ENCODE measurements at places on chromosomes 5 and 9. TPM values are rescaled to one million over a fixed set of nuclear protein-coding genes. Genes with fewer than 3 reads are reported as not detected.
A peak's percentile ranks its signal among the peaks of the same experiment; 100 is the strongest.

DNA sequence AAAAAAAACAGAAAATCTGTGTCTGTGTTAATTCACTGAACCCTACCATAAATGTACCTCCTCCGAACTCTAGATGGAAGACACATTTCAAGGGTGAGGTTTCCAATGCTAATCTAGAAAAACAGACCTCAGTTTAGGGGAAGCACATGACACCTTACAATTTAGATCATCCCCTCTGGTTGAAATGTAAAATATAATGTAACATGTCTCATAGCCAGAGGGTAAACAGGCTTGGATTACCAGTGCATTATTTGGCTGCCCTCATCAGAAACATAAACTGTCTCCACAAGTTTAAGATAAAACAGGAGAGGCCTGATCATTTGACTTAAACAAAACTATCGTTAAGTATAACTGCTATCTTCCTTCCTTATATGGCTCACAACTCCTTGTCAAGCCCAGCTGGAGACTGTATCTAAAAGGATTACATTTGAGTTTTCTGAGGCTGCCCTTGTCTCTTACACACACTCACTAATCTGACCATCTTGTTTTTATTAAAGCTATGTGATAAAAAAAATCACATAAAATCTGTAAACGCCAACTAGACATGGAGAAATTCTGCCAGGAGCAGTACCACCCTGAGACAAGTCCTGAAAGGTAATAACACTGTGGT, 105.7 kb downstream of the LURAP1L start:
- no peak for DNase-seq

The TMEM232 gene
- total RNA-seq = 1.8 TPM

DNA sequence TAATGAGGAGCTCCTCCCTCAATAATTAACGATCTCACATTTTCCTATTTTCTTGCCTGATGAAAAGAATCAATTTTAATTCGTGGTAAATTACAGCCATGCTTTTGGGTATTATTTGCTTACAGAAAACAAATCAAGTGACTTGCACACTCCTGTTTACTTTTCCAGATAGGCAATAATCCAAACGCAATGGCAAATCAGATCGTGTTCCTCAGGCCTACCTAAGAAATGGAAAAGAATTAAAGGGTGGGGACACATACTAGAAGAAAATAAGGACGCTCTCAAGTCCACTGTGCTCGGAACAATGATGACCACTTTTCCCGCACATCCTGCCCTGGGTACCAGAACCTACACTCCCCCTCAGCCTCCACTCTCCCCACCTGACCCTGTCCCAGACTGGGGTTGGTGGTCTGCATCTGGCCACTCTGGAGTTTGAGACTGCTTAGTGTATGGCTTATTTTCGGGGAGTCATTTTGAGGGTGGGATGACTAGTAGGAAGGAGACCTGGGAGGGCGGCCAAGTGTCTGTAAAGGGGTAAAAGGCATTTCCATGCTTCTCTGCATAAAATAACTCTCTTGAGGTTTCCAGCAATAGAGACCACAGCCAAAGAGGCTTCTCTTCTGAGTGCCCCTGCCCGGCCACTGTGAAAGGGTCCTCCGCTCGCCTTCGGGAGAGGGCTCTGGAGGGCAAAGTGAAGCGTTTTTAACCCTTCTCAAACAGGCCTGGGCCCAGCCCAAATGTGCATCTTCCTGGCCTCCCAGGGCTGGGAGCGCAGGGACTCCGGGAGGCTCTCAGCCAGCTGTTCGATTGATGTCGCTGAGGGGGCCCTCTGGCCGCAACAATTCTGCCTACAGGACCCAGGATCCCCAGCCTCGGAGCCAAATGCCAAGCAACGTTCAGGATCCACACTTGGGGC, 4.5 kb upstream of the OTP start:
- no peak for DNase-seq

The SLC22A4 gene
- total RNA-seq = 0.49 TPM

GRCh38 chr9:128552744-128553440, 505 bp downstream of the SPTAN1 start:
- peak; percentile 79 for DNase-seq

DNA sequence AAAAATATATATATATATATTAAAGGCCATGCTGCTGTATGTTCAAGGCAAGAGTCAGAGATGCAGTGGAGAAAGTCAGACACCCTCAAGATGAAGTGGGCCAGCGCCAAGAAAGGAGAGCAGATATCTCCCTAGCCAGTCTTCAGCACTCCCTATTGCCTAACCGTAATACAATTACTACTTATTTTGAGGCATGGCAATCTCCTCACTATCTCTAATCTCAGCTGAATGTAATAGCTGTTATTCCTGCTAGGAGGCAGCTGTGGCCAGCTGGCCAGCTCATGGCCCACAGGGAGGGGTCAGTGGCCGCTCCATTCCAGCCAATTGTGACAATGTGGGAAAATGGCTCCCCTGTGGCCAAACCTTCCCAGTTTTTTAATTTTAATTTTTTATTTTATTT, 87.5 kb upstream of the FBXW11 start:
- peak; percentile 55 for DNase-seq

DNA sequence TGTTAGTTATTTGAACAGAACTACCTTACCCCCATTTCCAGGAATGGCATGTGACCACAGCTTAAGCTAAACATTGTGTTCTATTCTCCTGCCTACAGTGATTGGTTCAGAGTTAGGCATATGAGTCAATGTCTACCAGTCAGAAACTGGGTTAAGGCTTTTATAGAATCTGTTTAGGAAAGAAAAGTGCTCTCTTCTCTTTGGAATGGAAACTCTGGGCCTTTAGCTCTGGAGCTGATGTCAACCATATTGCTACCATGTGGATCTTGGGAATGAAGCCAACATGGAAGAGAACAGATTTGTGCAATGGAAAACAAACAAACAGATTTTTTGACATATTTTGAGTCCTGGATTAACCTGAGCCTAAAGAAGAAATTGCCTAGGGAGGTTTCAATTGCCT, 488.9 kb upstream of the TNC start:
- no peak for DNase-seq

The FOXD4L4 gene
- total RNA-seq = not detected

- no peak for DNase-seq
These were observed 11.8 kb downstream of the ADAMTSL1 start for GRCh38 chr9:18485714-18486113.

- DNase-seq = no peak
These were observed 13.8 kb upstream of the PLCXD3 start for GRCh38 chr5:41524174-41524573.

GRCh38 chr5:149415066-149415967, 36.2 kb upstream of the IL17B start:
- peak; percentile 74 for DNase-seq

The CTXN3 gene
- total RNA-seq = not detected

- DNase-seq = no peak
These were observed 1785.9 kb upstream of the WWC1 start for GRCh38 chr5:166505544-166505943.

DNA sequence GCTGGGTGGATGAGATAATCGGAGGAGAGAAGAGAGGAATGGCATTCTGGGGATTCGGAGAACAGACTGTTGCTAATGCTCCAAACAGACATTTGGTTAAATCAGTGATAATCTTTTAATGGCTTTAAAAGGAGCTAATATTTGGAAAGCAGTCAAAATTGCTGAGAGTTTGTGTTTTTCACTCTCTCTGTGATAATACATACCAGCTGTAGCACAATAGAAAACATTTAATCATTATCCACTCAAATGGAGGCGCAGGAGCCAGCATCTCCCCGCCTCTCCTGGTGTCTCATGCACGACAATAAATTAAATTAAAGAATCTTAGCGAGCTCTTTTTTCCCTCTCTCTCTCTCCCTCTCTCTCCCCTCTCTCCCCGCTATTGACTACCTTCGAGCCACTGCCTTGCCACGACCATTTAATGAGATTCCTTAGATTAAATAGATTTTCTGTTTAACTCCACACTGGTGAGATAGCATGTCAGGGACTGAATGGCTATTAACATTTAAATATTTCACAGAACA, 268.6 kb upstream of the MVB12B start:
- peak; percentile 33 for DNase-seq

The THBS4 gene
- total RNA-seq = 68.8 TPM

- no peak for DNase-seq
These were observed 144.0 kb upstream of the RPS23 start for GRCh38 chr5:82422001-82422740.

The HMMR gene
- not detected for total RNA-seq

DNA sequence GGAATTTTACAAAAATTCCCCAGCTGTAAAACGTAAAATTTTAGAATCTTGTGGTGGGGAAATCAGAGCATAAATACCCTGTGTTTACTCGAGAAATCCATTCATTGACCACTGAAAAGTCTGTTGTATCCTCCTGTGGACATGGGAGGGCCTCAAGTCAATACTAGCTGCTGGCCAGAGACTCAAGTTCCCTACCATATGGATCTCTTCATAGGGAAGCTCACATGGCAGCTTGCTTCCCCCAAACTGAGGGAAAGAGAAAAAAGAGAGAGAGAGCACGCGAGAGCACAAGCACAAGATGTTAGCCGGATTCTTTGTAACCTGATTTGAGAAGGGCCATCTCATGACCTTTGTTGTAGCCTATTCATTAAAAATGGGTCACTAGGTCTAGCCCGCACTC, 591.9 kb downstream of the LRRC70 start:
- no peak for DNase-seq

The RPP25L gene
- total RNA-seq = 23.3 TPM

The C8G gene
- total RNA-seq = not detected

- DNase-seq = no peak
These were observed 11.7 kb downstream of the SOX30 start for GRCh38 chr5:157640406-157641066.

The CARD9 gene
- total RNA-seq = 6.9 TPM

Data from sigmoid colon (tissue), 7 donors.